ENCODE measurements at places on chromosomes 5 and 9.
A peak's percentile ranks its signal among the peaks of the same experiment; 100 is the strongest.

DNA sequence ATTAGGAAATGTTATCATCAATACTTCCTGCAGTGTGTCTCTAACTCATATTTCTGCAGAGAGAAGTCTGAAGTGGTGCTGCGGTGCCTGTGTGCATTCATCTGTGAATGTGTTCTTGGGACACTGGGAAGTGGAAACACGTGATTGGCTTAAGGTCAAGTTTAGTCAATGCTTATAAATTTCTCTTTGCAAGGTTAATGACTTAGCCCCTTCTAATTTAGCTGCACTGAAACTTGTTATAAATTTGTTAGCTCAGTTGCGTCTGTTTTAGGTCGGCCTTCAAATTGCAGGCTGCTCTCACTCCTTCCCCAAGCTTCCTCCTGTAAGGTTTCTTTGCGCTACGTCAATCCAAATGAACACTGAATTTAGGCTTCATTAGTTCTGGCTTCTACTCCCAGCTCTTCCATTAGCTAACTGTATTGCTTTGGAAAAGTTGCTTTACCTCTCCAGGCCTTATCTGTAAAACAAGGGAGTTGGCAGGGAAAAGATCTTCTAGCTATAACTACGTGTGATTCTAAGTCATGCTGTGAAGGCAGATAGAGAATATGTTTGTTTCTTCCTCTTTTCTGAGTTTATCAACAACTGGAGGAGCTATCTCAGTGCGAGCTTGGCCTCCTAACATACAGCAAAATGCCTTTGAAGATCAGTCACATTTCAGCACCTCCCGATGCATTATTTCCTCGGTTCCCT, 341.8 kb downstream of the NFIB start:
- no peak for DNase-seq

GRCh38 chr9:14887149-14887548, 23.1 kb downstream of the FREM1 start:
- no peak for DNase-seq

- DNase-seq = no peak
Observed at GRCh38 chr5:107361945-107362344, 308.8 kb downstream of the EFNA5 start.

- DNase-seq = no peak
Observed at GRCh38 chr5:72840041-72840440, 23.6 kb downstream of the TNPO1 start.

DNA sequence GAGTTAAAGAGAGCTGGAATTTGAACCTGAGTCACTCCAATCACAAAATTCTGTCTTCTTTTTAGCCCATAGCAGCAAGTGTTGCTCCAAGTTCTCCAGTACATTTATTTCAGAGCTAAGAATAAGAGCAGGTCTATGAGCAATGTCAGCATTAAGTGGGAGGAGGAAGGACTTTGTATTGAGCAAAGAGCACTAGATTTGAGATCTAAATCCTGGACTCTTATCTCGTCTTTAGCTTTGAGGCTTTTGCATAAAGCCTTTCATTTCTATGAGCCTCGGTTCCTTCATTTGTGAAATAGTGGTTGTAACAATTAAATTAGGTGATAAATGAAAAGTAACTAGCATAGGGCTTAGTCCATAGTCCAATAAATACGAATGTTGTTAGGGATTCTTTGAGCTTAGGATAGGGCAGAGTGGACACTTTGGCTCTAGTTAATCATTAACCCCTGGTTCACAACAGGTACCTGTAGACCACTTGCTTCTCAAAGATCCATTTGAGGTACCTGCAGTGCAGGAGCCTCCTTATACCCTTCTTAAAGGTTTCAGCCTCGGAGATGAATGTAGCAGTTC, 464.1 kb upstream of the KLF4 start:
- DNase-seq = no peak

GRCh38 chr5:84729326-84729725, 344.6 kb upstream of the EDIL3 start:
- DNase-seq = peak; percentile 4

- DNase-seq = no peak
Observed at GRCh38 chr5:139162448-139162847, 35.7 kb downstream of the SIL1 start.

DNA sequence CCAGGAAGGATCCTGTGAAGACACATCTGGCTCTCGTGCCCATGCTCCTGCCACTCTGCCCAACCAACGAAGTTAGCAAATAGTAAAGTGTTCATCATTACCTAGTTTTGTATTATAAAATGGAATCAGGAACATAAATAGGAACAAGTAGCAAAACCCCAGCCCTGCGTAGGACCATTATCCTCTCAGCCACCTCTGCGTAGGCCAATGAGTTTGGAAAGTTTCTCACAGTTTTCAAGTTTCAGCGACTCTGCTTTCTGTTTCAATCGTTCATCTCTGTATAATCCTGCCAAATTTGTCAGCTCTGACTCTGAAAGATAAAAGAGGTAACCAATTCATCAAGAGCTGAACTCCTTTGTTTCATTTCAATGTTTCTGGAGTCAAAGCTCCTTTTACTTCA, 10.1 kb upstream of the SPATA24 start:
- DNase-seq = no peak

GRCh38 chr5:141785711-141786110, 92.5 kb downstream of the PCDH1 start:
- DNase-seq = no peak

DNA sequence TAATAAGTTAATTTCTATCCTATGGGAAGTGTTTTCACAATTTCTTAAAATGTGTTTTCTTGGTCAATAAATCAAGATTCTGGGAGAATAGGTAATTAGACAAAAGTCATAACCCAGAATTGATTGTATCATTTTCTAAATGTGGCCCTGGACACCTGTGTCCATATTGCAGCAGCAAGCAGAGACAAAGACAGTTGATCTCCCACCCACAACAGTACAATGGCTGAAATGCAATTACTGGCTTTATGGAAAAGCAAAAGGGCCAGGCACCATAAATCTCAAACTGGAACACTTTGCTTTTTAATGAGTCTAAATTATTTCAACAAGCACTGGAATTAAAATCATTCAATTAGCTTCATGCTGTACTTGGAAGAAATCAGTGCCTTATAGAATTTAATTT, 157.2 kb downstream of the ESM1 start:
- peak; percentile 60 for DNase-seq

- DNase-seq = no peak
Observed at GRCh38 chr5:21263361-21263760, 1275.4 kb upstream of the CDH18 start.

DNA sequence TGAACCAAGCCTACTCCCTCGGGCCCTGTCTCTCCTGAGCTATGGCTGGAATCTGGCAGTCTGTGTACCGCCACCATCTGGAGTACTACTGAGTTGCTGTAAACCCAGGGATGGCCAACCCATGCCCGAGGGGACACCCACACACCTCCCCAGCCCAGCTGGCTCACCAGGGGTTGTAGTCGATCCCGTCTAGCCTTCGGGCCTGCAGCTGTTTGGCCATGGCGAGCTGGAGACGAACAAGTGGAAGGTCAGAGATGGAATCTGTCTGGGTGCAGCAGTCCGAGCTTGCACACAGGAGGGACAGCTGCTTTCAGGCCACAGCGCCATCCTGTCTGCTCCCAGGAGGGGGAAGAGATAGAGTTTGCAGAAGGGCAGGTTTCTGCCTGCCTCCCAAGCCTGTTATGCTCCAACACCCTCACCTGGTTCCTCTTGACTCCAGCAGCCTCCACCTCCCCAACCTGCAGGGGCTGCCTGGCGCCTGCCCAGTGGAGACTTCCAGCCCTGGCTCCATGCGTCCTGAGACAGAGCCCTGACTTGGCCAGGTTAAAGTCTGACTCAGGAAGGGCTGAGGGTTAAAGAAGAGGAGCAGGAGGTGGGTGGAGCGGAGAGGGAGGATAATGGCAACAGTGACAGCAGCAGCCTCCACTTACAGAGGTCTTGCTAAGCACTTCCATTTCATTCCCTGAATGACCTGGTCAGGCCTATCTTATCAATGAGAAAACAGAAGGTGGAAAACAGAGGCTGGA, 15.8 kb upstream of the SPOUT1 start:
- DNase-seq = no peak

DNA sequence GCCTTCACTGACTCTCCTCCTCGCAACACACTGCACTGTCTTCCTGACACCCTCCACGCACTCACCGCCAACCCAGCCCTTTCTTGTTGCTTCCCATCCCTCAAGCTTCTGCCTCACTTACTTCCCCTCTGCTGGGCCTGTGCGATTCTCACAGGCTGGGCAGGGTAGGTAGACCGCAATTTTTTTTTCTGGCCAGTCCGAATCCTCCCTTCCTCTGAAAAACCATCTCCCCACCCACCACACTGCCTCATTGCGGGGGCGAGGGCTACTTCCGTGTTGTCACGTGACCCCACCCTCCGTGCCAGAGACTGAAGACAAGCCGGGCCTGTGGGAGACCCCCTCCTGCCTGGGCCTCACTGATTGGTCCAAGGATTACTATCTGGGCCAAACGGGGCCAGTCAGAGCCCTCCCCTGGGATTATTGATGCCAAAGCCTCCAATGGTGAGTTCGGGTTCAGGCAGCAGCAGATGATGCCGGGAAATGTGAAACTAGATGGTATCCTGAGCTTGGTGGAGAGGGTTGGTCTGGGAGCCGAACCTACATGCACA, 73.1 kb downstream of the STK10 start:
- DNase-seq = no peak

- DNase-seq = no peak
Observed at GRCh38 chr5:84303315-84303714, 81.4 kb downstream of the EDIL3 start.

DNA sequence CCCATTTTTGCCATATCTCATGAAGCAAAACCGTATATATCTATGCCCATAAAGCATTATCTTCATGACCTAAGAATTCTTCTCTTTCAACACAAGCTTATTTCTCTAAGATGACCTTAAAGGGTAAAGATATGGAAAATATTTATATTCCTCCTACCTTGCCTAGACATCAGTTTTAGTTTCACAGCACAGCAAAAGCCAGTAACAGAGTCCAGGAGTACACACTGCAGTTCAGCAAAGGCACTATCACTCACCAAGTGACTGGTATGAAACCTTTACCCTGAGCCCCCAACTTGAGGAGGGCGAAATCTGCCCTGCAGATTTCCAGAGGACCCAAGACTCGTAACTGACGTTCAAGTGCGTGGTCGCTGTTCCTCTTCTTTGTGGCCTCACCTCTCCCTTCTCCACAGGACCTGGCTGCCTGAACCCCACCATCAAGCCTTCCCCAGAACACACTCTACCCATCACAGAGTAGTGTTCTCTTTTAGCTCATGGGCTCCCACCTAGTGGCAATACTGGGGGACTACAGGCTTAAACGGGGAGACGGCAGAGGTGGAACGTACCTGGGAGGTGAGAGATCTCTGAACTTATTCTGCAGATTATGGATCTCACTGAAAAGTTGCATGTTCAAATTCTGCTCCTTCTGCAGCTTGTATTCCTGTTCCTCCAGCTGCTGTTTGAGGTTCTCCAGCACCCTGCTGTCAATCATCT, 141.0 kb downstream of the CDK5RAP2 start:
- DNase-seq = no peak

DNA sequence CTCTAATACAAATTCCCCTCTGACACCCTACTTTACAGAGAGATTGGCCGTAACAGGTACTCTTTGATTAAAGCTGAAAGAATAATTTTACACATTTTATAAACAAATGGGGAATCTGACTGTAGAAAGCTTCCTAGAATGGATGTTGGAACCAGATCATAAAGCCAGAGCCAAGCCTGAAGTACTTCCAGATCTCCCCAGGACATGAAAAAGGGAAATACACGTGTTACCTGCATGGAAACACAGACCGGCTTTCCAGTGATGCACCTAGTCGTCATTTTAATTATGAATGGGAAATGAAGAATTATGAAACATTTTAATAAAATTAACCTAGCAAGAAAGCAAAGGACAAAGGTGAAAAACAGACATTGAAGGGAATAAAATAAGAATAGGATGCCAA, 66.5 kb downstream of the ERCC6L2 start:
- DNase-seq = no peak

DNA sequence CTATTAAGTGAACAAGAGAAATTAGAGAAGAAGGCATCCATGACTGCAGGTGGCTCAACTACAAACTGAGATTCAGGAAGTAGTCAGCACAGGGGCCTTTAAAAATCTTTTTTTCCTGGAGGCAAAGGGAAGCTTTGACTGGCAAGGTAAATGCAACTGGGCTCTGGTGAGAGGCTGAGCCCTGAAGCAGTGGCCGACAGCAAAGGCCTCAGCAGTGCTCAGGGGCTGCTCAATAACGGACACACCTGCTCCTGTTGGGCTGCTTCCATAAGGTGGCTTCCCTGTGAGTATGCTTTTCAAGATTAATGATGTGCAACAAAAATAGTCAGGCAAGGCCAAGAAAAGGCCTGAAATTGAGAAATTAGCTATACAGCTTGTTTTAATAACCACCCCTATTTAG, 134.2 kb upstream of the RGMB start:
- no peak for DNase-seq

- no peak for DNase-seq
Observed at GRCh38 chr9:87850391-87850790, 32.3 kb upstream of the SPATA31E1 start.

- DNase-seq = no peak
Observed at GRCh38 chr9:126465977-126466376, 139.3 kb downstream of the MVB12B start.

- DNase-seq = no peak
Observed at GRCh38 chr9:12794101-12794799, 19.4 kb downstream of the LURAP1L start.

DNA sequence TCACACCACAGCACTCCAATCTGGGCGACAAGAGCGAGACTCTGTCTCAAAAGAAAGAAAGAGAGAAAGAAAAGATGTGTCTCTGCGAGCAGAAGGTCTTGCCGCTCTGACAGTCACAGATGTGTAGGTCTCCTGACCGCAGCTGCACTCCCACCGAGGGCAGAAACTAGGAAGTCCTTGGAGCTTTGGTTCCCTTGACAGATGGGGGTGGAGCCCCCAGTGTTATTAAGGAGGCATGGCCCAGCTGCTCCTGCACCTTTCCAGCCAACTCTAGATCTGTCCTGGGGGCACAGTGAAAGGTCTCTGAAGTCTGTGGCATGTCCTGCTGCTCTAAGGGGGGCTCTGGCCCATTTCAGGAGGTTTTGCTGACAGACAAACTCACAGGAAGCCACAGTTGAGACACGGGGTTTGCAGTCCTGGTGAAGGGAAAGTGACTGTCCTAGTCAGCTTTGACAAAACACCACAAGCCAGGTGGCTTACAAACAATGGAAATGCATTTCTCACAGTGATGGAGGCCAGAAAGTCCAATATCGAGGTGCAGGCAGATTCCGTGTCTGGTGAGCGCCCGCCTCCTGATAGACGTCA, 9.0 kb upstream of the DIPK1B start:
- no peak for DNase-seq

DNA sequence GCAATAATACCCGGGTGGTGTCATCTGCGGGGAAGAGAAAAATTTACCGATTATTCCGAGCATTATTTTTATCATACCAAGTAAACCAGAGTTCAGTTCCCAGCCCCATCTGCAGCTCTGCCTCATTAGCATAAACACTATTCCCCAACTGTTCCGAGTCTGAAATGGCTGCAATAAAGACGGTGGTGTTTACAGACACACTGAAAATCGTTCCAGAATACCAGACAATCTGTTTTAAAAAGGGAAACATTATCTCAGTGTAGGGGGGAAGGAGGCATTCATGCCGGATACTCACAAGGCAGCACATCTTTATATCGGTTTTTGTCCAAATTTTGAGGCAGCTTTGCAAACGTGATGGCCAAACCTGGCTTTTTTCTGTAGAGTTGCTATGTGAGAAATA, 70.3 kb upstream of the EPB41L4B start:
- DNase-seq = peak; percentile 46

- DNase-seq = no peak
Observed at GRCh38 chr5:77390795-77391194, 101.3 kb downstream of the WDR41 start.

Data from spinal cord (tissue), 10 donors.